Activated CD8-positive, alpha-beta memory T cell treated with anti-CD3 and anti-CD28 coated beads for 24 hours (primary cell): ENCODE measurements at places on chromosomes 1 and 21.

- DNase-seq = no peak
Observed at GRCh38 chr1:44260792-44261170, 47.5 kb downstream of the DMAP1 start.

DNA sequence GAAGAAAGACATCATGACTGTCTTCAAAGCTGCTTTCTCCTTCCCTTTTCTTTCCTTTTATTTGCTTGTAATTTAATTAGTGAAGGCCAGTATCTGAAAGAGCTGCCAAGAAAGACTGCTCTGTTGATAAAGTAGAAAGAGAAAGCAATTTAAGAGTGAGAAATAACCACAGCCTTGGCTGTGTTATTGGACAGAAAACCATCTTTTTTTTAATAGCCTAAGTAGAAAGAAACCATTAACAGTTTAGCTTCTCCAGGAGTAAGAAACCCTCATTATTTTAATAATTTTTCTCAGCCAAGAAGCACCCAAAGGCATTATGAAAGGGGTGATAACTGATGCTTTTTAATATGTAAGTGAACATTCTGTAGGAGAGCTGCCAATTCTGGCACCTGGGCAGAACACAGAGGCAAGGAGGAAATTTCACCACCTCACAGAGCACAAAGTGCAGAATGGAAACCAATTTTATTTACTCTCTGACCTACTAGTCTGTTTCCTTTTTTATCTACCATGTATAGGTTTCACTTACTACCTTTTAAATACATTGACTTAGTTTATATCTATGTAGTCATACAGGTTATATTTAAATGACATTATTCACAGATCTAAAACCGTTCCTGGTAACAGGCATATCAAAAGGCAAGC, 703.2 kb downstream of the MRPL39 start:
- no peak for DNase-seq

- DNase-seq = no peak
Observed at GRCh38 chr1:39902460-39902807, 717 bp upstream of the MYCL start.

GRCh38 chr21:32520875-32521735, 64.2 kb downstream of the TCP10L start:
- DNase-seq = no peak

GRCh38 chr1:98704474-98704873, 43.0 kb downstream of the SNX7 start:
- no peak for DNase-seq
